ENCODE measurements at places on chromosomes 12 and 14. TPM values are rescaled to one million over a fixed set of nuclear protein-coding genes. Genes with fewer than 3 reads are reported as not detected.
A peak's percentile ranks its signal among the peaks of the same experiment; 100 is the strongest.

- no peaks in the 10 kb centered on the region for H3K4me1 ChIP-seq
- no peak overlapping the region for H3K27ac ChIP-seq
- peaks cover 27% of the 10 kb centered on the region for H3K27me3 ChIP-seq
- no peaks in the 10 kb centered on the region for H3K36me3 ChIP-seq
- DNase-seq: no peak
Measured at GRCh38 chr12:52529417-52529816, 9.2 kb upstream of the KRT5 start.

The CCT2 gene
- total RNA-seq: 142 TPM

The KRT77 gene
- total RNA-seq: not detected

The RPL10L gene
- not detected for total RNA-seq

DNA sequence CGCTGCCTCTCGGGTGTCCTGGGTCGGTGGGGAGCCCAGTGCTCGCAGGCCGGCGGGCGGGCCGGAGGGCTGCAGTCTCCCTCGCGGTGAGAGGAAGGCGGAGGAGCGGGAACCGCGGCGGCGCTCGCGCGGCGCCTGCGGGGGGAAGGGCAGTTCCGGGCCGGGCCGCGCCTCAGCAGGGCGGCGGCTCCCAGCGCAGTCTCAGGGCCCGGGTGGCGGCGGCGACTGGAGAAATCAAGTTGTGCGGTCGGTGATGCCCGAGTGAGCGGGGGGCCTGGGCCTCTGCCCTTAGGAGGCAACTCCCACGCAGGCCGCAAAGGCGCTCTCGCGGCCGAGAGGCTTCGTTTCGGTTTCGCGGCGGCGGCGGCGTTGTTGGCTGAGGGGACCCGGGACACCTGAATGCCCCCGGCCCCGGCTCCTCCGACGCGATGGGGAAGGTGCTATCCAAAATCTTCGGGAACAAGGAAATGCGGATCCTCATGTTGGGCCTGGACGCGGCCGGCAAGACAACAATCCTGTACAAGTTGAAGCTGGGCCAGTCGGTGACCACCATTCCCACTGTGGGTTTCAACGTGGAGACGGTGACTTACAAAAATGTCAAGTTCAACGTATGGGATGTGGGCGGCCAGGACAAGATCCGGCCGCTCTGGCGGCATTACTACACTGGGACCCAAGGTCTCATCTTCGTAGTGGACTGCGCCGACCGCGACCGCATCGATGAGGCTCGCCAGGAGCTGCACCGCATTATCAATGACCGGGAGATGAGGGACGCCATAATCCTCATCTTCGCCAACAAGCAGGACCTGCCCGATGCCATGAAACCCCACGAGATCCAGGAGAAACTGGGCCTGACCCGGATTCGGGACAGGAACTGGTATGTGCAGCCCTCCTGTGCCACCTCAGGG, 679 bp downstream of the ARF6 start:
- H3K27me3 ChIP-seq: no peaks in the 10 kb centered on the region
- H3K27ac ChIP-seq: peak overlapping the region; percentile 100
- H3K4me3 ChIP-seq: peak overlapping the region; percentile 92
- DNase-seq: no peak

The SDS gene
- not detected for total RNA-seq

GRCh38 chr12:55706568-55707218, 1.0 kb downstream of the ITGA7 start:
- DNase-seq: peak; percentile 26
- H3K27me3 ChIP-seq: peaks cover 20% of the 10 kb centered on the region
- no peaks in the 10 kb centered on the region for H3K36me3 ChIP-seq
- H3K27ac ChIP-seq: peak overlapping the region; percentile 36

GRCh38 chr12:39814626-39815025, 195.0 kb upstream of the ABCD2 start:
- H3K4me3 ChIP-seq: no peak overlapping the region
- peaks cover 1% of the 10 kb centered on the region for H3K36me3 ChIP-seq
- peaks cover 6% of the 10 kb centered on the region for H3K4me1 ChIP-seq
- H3K27ac ChIP-seq: no peak overlapping the region

DNA sequence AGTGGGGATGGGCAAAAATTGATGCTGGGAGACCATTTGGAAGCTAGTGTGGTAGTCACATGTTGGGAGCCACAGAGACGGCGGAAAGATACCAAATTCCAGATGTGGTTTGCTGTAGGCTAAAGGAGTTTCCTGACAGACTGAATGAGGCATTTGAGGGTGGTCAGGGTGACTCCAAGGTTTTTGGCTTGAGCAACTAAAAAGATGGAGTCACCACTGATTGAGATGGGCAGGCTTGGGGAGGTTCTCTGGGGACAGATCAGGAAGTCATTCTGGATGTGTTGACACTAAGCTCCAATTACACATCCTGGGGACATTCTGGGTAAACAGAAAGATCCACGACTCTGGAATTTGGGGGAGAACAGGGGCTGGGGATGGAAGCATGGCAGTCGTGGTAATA, 15.5 kb upstream of the SERPINA9 start:
- no peak for DNase-seq
- H3K36me3 ChIP-seq: no peaks in the 10 kb centered on the region
- no peak overlapping the region for H3K4me3 ChIP-seq
- H3K27ac ChIP-seq: no peak overlapping the region

DNA sequence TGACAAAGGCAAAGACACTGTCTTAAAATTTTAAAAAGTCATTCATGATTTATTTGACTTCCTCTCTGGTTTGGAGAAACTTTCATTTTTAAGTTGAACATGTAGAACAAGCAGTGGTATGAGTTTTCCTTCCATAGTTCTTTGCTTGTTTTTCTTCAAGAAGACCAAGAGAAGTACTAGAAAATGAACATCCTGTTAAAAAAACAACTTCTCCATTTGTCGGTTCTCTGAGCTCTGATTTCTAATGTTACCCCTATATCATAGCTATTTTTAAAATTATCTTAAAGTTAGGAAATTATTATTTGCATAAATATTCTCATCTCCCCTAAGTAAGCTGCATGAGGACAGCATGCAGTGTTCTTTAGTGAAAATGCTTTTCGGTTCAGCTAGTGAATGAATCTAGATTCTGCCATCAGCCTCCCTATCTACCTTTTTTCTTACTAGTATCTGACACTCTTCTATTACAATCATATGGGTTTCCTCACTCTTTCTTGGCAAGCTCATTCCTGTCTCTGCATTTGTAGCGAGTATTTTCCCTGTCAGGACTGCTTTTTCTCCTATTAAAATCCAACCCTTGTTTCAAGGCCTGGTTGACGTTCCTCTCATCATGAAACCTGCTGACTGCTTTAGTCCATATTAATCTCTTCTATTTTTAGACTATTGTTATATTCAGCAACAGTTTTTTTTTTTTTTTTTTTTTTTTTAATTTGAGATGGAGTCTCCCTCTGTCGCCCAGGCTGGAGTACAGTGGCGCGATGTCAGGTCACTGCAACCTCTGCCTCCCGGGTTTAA, 15.8 kb downstream of the DIP2B start:
- no peak overlapping the region for H3K4me3 ChIP-seq
- H3K4me1 ChIP-seq: peaks cover 28% of the 10 kb centered on the region
- peak overlapping the region; percentile 76 for H3K27ac ChIP-seq
- no peak for DNase-seq
- no peaks in the 10 kb centered on the region for H3K27me3 ChIP-seq

GRCh38 chr12:45302621-45303369, 86.9 kb downstream of the ANO6 start:
- H3K36me3 ChIP-seq: no peaks in the 10 kb centered on the region
- H3K27me3 ChIP-seq: no peaks in the 10 kb centered on the region
- no peak overlapping the region for H3K27ac ChIP-seq
- DNase-seq: no peak
- no peak overlapping the region for H3K4me3 ChIP-seq

The CLEC4D gene
- total RNA-seq: not detected

GRCh38 chr12:7171854-7172253, 17.6 kb upstream of the PEX5 start:
- no peak overlapping the region for H3K27ac ChIP-seq
- H3K36me3 ChIP-seq: peaks cover 4% of the 10 kb centered on the region
- no peak overlapping the region for H3K4me3 ChIP-seq

DNA sequence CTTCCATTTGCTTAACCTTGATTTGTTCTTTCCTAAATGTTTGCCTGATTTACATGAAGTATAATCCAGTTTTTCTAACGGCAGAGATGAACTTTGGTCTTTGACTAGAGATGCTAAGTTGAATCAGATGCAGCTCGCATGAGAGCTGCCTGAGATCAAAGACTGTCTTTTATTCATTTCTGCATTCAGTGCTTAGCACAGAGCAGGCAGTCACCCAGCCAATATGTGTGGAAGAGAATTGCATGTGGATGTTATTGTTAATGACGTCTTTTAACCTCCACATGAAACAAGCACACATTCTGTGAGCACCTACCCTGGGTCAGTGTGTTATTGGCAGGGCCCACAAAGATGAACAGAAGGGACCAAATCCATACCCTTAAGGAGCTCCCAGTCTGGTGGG, 99.2 kb downstream of the SLC5A8 start:
- no peak overlapping the region for H3K4me3 ChIP-seq
- H3K36me3 ChIP-seq: no peaks in the 10 kb centered on the region
- H3K27me3 ChIP-seq: no peaks in the 10 kb centered on the region

- peaks cover 3% of the 10 kb centered on the region for H3K36me3 ChIP-seq
- peaks cover 38% of the 10 kb centered on the region for H3K4me1 ChIP-seq
- no peak overlapping the region for H3K4me3 ChIP-seq
- DNase-seq: no peak
Measured at GRCh38 chr12:130826151-130826801, 12.8 kb downstream of the STX2 start.

GRCh38 chr12:51779876-51780275, 68.6 kb downstream of the FIGNL2 start:
- H3K4me1 ChIP-seq: no peaks in the 10 kb centered on the region
- H3K27me3 ChIP-seq: no peaks in the 10 kb centered on the region
- peaks cover 2% of the 10 kb centered on the region for H3K36me3 ChIP-seq
- DNase-seq: no peak

DNA sequence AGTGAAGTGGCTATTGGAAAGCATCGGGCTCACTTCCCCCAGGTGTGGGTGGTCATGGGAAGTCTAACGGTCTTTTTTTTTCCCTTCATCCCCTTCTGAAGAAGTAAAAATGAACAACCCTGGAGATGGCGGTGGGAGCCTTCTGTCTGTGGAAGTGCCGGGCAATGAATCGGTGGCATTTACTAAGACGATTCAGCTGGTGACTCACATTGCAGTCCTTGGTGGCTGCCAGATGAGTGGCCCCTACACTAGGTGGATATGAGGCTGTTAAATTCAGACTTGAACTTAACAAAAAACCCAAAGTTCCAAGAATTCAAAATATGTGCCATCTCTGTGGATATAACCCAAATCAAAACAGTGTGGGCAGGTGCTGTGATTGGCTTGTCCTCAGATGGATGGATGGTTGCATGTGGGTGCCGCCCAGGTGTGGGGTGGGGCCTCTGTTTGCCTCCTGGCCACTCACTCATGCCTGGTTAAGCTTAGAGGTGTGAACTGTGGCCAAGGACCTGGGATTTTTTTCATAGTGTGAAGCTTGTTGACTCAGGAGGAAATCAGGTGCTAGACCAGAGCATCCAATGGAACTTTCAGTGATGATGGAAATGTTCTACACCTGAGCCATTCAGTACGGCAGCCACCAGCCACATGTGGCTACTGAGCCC, 176.7 kb upstream of the NOS1 start:
- H3K36me3 ChIP-seq: no peaks in the 10 kb centered on the region
- H3K4me1 ChIP-seq: no peaks in the 10 kb centered on the region
- no peak for DNase-seq

- no peak overlapping the region for H3K27ac ChIP-seq
- H3K4me1 ChIP-seq: peaks cover 17% of the 10 kb centered on the region
- no peak for DNase-seq
- H3K27me3 ChIP-seq: no peaks in the 10 kb centered on the region
- H3K36me3 ChIP-seq: peaks cover 26% of the 10 kb centered on the region
Measured at GRCh38 chr14:65072937-65073336, 29.4 kb downstream of the MAX start.

The PTPRR gene
- not detected for total RNA-seq

All from chondrocyte (in vitro differentiated cells).